ENCODE measurements at places on chromosomes 11 and 22. TPM values are rescaled to one million over a fixed set of nuclear protein-coding genes. Genes with fewer than 3 reads are reported as not detected.
A peak's percentile ranks its signal among the peaks of the same experiment; 100 is the strongest.

GRCh38 chr22:38056969-38057891 lies at the start of gene PICK1:
Gene PICK1 (plus strand): TSS chr22:38057404. CDS start chr22:38057810, 406 bp downstream.
- DNase-seq, result peak; percentile 92

- peak; percentile 21 for DNase-seq
Observed at GRCh38 chr11:30889143-30889794, 303.1 kb upstream of the MPPED2 start.

DNA sequence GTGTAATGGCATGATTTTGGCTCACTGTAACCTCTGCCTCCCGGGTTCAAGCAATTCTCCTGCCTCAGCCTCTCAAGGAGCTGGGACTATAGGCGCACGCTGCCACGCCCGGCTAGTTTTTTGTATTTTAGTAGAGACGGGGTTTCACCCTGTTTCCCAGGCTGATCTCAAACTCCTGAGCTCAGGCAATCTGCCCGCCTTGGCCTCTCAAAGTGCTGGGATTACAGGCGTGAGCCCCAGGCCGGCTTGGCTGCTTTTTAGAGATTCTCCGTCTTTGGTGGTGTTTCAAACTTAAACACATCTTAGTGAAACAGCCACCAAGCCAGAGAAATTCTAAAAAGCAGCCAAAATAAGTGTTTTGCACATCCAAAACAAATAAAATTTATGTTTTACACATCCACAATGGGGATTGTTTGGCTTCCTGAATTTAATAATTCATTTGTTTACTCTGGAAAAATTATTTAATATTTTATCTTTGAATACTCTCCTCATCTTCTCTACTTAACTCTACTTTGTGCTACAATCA lies 18.4 kb downstream of the BCL2L13 start:
- DNase-seq, result no peak

DNA sequence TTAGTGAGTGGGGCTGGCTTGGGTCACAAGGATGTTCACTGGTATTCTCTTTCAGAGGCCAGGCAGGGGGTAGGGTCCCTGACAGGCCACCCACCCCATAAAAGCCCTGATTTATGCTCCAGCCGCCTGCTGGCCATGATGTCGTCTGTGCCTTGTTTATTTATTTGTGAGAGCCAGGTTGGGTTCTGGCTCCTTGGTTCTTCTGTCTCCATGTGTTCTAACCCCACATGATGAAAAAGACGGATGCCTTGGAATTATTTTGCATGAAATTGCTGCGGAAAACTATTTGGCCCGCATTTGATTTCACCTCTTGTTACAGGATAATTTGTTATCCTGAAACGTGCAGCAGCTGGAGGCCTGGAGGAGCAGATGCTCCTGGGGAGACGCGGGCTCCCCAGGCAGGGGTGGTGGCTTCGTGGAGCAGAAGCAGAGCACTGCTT lies 46.3 kb upstream of the WNT11 start:
- DNase-seq, result no peak

- no peak for DNase-seq
Observed at GRCh38 chr22:37211866-37212173, 457 bp downstream of the SSTR3 start.

GRCh38 chr11:32229576-32230240 lies 138.8 kb downstream of the RCN1 start:
- no peak for DNase-seq

Gene GNAZ
- 7.7 TPM for total RNA-seq
